ENCODE measurements at places on chromosomes 13 and 19. TPM values are rescaled to one million over a fixed set of nuclear protein-coding genes. Genes with fewer than 3 reads are reported as not detected.

Gene MIA
- total RNA-seq, result 0.57 TPM

Gene FUT6
- not detected for total RNA-seq

Gene PINLYP
- total RNA-seq, result 3.6 TPM

- DNase-seq, result no peak
Measured at GRCh38 chr19:50835103-50835784, 1.9 kb upstream of the KLK15 start.

- DNase-seq, result no peak
Measured at GRCh38 chr13:80677227-80677626, 336.3 kb upstream of the SPRY2 start.

GRCh38 chr13:48708764-48709163 is 55.0 kb downstream of the CYSLTR2 start:
- no peak for DNase-seq
